ENCODE measurements at places on chromosomes 3 and 15. TPM values are rescaled to one million over a fixed set of nuclear protein-coding genes. Genes with fewer than 3 reads are reported as not detected.

SLC9C1 gene
- not detected for total RNA-seq

- DNase-seq, result no peak
Measured at GRCh38 chr15:61528581-61528910, 299.4 kb upstream of the RORA start.

DNA sequence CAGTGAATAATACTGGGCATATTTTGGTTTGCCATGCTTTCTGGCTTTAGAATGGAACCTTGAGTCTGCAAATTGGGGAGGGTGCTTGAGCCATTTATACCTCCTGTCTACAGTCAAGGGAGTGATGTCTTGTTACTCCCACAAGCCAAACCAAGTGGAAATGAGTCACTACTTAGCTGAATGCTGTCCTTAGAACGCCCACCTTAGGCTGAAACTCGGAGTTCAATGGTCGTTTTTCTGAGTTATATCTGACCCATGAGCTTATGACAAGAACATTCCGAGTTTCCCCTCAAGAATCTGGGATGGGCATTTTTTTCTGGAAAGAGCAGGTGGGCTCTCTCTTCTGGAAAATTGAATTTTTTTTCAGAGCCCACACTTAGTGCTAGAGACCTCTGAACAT is 17.4 kb upstream of the CLDN18 start:
- DNase-seq, result peak; percentile 17

- DNase-seq, result no peak
Measured at GRCh38 chr15:27683121-27683520, 416.0 kb downstream of the OCA2 start.

- DNase-seq, result no peak
Measured at GRCh38 chr3:171389491-171389890, 70.7 kb downstream of the TNIK start.

DNA sequence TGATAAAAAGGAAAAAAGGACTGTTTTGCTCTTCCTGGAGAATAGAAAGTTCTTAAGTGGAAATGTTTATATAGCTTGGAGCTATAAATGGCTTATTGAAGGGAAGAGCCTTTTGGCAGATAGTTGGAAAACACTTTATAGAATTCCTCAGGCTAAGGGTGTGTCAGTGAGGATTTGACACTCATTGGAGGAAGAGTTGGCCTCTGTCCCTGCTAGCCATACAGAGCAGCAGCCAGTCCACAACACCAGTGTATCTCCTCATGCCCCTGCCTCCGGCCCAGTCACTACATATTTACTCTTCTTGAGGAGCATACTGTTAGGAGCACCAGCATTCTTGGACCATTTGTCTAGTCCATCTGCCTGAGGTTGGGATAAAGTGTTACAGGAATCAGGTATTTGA is 36.2 kb downstream of the KLHL18 start:
- DNase-seq, result peak; percentile 28

- peak; percentile 49 for DNase-seq
Measured at GRCh38 chr3:100966049-100966491, 27.2 kb downstream of the ABI3BP start.

GPR176 gene
- total RNA-seq, result 194 TPM

ZNF717 gene
- total RNA-seq, result 14.3 TPM

ZNF860 gene
- total RNA-seq, result 0.56 TPM

DNA sequence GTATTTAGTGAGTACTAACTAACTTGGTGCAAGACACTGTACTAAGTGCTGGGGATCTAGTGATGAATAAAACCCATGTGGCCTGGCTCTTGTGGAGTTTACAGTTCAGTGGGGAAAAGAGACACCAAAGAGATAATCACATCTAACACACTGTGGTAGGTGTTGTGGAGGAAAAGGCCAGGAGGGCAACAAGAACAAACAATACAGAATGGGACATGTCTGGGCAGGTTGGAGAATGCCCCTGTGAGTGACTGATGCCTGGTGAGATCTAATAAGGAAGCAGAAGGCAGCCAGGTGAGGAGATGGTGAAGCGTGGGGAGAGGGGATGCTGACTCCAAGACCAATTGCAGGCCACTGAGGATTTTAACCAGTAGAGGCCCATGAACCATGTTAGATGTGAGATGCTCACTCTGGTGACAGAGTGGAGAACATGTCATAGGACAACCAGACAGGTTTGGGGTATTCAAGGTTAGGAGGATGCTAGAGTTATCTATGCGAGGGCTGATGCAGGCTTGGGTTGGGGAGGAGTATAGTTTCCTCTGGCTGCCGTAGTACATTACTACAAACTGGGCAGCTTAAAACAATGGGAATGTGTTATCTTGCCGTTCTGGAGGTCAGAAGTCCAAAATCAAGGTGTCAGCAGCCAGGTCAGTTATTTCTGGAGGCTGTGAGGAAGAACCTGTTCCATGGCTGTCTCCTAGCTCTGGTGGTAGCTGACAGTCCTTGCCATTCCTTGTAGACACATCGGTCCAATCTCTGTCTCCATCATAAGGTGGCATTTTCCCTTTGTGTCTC is 81.4 kb downstream of the ARNT2 start:
- no peak for DNase-seq

- no peak for DNase-seq
Measured at GRCh38 chr3:35651426-35651825, 12.1 kb downstream of the ARPP21 start.

GRCh38 chr15:69958496-69959084 is 139.1 kb downstream of the TLE3 start:
- DNase-seq, result no peak

GRCh38 chr3:197736010-197736490 is 654 bp downstream of the RUBCN start:
- no peak for DNase-seq

APBA2 gene
- total RNA-seq, result 27.8 TPM

- DNase-seq, result no peak
Measured at GRCh38 chr3:131432441-131432840, 50.9 kb downstream of the NUDT16 start.

DNA sequence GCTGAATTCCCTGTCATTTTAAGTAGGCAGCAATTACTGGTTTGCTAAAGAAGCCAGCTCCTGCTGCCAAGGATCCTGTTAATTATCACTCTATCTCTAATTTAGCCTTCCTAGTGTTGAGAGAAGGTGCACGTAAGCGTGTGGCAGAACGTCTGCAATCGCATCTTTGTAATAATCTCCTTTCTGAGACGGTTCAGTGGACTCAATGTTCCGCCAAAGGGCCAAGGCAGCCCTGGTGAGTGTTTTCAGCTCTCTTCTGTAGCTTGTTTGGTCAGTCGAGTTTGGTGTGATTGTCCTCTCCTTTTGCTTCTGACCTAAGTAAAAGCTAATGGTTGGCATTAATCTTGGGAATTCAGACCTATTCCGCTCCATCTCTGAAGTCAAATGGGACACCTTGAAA is 24.2 kb downstream of the MITF start:
- no peak for DNase-seq

GRCh38 chr3:52896613-52897012 is 735 bp downstream of the STIMATE start:
- DNase-seq, result no peak

- peak; percentile 41 for DNase-seq
Measured at GRCh38 chr3:13352621-13353131, 67.4 kb downstream of the NUP210 start.

GRCh38 chr3:22887664-22888291 is 315.3 kb upstream of the UBE2E2 start:
- DNase-seq, result peak; percentile 21

DNA sequence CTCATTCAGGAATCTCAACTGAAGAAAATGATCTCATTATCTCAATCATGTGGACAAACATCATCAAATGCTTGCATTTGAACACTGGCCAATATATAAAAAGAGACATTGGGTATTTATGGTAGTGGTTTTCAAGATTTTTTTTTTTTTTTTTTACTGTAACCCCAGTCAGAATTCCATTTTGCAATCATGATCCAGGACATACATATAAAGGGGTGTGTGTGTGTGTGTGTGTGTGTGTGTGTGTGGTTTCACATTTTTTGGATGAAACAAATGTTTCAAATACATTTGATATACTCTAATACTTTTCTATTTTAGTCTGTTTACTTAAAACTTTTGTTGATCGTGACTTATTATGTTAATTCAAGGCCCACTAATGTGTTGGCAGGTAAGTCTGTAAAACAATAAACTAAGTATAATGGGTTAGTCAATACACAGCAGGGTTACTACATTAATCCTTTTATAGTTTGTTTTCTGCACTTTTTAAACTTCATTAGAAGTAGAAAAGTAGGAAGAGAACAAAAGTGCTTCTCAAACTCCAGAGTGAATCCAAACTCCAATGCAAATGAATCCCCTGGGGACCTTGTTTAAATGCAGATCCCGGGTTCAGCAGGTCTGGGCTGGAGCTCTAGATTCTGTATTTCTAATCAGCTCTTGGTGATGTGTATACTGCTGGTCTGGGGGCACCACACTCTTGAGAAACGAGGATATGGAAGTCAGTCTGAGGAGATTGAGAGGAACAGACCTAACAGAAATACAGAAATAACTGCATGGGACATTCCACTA is 17.6 kb downstream of the THRB start:
- DNase-seq, result no peak

- no peak for DNase-seq
Measured at GRCh38 chr15:99473981-99474906, 91.5 kb upstream of the MEF2A start.

DNA sequence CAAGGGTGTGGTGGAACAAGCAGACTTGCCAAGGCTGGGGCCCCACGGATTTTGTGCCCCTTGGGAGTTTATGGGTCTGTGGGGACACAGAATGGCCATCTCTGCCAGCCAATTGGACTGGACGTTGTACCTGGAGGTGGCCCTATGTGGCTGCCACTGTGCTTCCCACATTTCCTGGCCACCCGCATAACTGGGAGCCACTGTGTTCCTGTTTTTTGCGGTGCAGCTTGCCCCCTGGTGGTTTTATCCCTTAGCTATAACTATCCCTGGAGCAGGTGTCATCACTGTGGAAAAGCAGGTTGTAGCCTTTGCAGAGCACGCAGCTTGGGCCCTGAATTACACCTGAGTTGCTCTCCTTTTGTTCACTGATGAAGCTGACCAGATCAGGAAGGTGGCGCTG is 306.3 kb downstream of the ZPLD1 start:
- DNase-seq, result no peak

DNA sequence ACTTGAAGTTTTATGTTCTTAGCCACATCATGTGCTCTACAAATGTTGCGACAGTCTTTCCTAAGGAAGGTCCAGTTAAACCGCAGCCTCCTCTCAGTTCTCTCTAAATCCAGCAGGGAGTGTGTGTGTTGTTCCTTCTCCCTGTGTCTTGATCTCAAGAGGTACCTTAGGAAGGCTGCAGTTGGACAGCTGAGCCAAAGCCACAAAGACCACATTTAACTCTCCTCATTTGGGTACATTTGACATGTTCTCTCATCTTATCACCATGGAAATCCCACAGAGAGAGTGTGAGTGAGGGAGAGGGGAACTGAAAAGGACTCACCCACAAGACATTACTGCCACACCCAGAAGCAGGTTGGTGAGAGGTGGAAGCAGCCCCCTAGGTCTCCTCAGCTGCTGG is 79.5 kb downstream of the CD200R1L start:
- DNase-seq, result no peak

GRCh38 chr15:66387163-66388042 is 691 bp downstream of the MAP2K1 start:
- peak; percentile 83 for DNase-seq

DNA sequence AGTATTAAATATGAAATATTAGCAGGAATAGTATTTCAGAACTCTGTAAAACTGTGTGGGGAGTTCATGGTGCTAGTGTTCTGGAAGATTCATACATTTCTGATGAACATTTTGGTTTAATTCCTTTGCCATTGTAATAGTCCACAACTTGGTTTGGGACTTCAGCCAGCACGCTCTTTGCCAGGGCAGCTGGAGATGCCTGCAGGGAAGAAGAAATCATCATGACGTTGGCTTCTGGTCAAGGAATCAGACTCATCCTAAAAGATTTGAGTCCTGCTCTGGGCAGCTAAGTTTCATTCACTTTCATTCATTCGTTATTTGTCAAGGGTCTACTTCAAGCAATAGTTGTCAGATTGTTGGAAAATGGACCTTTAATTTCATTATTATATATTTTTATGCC is 32.4 kb upstream of the MRPL3 start:
- peak; percentile 16 for DNase-seq

SLC25A20 gene
- 29.2 TPM for total RNA-seq

GRCh38 chr3:18238746-18239331 is 186.3 kb downstream of the SATB1 start:
- no peak for DNase-seq

ANKRD63 gene
- under 0.01 TPM for total RNA-seq

- DNase-seq, result no peak
Measured at GRCh38 chr3:122602011-122602710, 24.7 kb downstream of the PARP15 start.

DNA sequence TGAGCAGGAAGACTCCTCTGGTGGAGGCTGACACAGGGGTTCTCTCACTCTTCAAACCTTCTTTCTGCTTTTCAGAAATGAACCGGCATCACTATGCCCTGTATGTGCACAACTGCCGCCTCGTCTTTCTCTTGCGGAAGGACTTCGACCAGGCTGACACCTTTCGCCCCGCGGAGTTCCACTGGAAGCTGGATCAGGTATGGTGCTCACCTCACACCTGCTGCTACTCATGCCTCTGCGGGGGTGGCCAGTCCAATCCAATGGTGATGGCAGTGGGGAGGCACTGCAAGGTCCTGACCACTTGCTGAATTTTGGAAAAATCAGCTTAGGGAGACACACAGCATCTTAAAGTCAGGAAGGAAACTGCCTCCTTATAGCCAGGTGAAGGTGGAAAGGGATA is 211.3 kb upstream of the TRIM42 start:
- DNase-seq, result no peak

GRCh38 chr3:105610473-105610872 is 243.8 kb downstream of the ALCAM start:
- DNase-seq, result no peak

FETUB gene
- total RNA-seq, result not detected

CIP2A gene
- total RNA-seq, result 31.7 TPM

DNA sequence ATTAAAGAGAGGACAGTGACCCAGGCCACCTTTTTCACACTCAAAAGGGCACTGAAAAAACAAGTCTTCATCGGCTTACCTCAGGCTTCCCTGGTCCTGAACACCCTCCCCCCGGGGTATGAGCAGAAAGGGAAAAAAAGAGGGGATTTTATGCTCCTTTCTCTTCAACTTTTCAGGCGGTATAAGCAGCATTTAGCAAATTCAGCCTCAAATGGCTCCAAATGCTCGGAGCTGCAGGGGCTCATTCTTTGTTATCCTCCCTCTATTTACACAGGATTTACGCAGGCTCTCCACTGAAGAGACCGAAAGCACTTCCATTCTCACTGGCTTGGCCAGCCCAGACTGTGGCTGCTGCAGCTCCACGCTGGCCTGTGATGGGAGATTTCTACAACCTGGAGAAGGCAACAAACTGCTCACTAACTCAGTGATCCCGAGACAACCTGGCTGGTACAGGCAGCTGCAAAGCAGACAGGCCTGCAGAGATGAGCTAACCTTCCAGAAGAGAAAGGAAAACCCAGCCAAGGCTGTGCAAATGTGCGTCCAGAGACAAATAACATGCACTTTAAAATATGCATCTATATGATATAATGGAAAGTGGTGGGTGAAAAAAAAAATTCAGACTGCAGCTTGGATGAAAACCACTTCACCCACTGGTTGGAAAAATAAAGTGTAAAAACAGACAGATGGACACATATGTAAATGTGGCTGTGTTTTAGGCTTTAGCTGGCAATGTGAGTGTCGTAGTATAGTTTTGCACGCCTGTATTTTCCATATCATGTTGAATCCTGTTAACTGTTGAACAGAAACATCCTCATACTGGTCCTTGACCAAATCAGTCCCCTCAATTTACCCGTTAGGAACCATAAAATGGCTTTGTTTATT is 54.2 kb downstream of the MEIS2 start:
- DNase-seq, result no peak

Data from IMR-90 (cell line).